NCI-H524 treated with DMSO at 0.1 percent for 48 hours (cell line): ENCODE measurements at places on chromosomes 1 and 21.

DNA sequence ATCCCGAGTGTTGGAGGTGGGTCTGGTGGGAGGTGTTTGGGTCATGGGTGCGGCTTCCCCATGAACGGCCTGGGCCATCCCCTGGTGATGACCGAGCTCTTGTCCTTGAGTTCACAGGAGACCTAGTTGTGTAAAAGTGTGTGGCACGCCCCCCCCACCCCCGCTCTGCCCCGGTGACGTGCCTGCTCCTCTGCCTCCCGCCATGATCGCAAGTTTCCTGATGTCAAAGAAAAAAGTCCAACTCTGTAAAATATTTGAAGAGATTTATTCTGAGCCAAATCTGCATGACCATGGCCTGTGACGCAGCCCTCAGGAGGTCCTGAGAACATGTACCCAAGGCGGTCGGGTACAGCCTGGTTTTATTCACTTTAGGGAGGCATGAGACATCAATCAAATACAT lies 125.1 kb upstream of the COL6A1 start:
- DNase-seq, result no peak

DNA sequence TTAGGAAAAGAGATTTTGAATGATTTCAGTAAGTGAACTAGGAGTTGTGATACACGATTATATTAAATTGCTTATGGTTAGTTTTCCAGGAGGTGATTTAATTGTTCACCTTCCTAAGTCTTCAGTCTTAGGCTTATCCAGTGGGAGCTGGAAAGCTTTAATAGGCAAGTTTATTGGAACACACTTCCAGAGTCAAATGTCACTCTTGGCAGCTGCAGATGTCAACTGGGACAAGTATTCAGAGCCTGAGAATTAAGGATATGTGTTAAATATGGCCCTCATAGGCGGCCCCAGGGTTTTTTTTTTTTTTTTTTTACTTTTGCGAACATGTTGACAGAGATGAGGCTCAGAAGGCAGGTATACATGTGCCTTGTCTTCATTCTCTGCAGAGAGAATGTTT lies 29.2 kb downstream of the UCK2 start:
- no peak for DNase-seq

DNA sequence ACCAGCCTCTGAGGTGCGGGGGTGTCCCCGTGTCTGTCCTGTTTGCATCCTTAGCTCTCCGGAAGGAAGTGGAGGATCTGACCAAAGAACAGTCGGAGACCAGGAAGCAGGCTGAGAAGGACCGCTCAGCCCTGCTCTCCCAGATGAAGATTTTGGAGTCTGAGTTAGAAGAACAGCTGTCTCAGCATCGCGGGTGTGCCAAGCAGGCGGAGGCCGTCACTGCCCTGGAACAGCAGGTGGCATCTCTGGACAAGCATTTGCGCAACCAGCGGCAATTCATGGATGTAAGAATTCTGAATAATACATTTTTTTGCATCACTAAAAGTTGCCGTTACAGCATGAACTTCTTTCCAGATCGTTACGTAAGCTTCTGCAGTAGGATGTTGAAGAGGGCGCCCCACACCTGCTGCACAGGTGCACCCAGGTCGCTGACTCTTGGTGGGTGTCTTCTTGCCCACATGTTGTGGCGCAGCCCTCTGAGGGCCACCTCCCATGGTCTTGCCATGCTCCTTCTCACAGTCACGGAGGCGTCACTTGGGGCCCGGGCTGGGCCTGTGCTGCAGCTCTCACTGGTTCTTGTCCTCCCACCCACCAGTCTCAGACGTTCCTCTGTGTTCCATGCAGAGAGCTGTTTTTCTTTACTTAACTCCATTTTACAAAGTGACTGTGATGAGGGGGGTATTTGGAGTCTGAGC lies 61.3 kb upstream of the DIP2A start:
- no peak for DNase-seq

DNA sequence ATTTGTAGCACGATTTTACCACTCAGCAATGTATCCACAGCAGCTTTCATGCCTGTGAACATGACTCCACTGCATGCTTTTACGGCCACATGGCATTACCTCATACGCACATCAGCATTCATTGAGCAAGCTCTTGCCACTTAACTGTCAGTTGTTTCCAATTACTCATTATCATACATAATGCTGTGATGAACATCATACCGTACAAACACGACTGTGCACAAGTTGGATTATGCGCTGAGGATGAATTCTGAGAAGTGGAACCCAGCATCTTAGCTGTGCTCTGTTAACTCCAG lies 9.6 kb downstream of the UMODL1 start:
- no peak for DNase-seq

DNA sequence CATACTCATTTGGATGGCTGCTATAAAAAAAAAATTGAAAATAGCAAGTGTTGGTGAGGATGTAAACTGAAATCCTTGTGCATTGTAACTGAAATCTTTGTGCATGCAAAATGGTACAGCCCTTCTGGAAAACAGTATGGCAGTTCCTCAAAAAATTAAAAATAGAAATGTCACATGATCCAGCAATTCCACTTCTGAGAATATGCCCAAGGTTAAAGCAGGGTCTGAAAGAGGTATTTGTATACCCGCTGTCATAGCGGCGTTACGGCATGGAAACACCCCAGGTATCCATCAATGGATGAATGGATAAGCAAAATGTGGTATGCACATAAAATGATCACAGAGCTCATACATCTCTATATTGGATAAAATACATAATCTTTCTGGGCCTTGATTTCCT lies 116.7 kb downstream of the RUSC1 start:
- DNase-seq, result no peak

DNA sequence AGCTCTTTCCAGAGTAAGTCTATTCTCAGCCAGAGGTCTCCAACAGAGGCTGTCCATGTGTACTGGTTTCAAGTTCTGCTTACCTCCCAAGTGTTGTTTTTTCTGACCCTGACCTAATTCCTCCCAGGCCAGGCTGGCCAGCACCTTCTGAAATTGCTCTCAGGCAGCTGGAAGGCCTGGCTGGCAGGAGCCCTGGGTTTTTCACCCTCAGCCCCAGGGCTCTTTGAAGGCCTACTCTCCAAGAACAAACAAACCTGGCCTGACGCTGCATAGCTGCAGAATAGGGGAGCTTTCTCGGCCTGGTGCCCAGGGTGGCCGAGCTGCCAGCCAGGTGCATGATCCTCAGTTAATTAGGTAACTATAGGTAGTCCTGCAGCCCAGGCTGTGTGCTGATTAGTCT lies 147.5 kb downstream of the CACNA1E start:
- DNase-seq, result no peak
